ENCODE measurements at places on chromosomes 7 and 10. TPM values are rescaled to one million over a fixed set of nuclear protein-coding genes. Genes with fewer than 3 reads are reported as not detected.

The SPAM1 gene
- total RNA-seq = not detected

The HOXA2 gene
- total RNA-seq = 1.1 TPM

The CALHM1 gene
- total RNA-seq = not detected

The CRPPA gene
- 1.4 TPM for total RNA-seq

The TMEM176A gene
- not detected for total RNA-seq

The SHOC2 gene
- 19.3 TPM for total RNA-seq

The OR2F1 gene
- total RNA-seq = not detected

The CC2D2B gene
- not detected for total RNA-seq

The HIPK2 gene
- 17.0 TPM for total RNA-seq

The STAM gene
- 17.7 TPM for total RNA-seq

The EPHB4 gene
- total RNA-seq = 146 TPM

The SFRP5 gene
- not detected for total RNA-seq

The ZNF518A gene
- 4.9 TPM for total RNA-seq

The ANKRD1 gene
- total RNA-seq = 785 TPM

The MYL7 gene
- not detected for total RNA-seq

The PDAP1 gene
- total RNA-seq = 138 TPM

The RBP3 gene
- not detected for total RNA-seq

The CLDN4 gene
- total RNA-seq = 0.10 TPM

The RNLS gene
- 1.4 TPM for total RNA-seq

The ECHDC3 gene
- 20.0 TPM for total RNA-seq

The UBTD1 gene
- total RNA-seq = 29.5 TPM

The LIPN gene
- total RNA-seq = not detected

The FOXP2 gene
- total RNA-seq = 0.34 TPM

The LLCFC1 gene
- not detected for total RNA-seq

The LRRTM3 gene
- total RNA-seq = not detected

The CDC14C gene
- not detected for total RNA-seq

The DNAJC12 gene
- 0.39 TPM for total RNA-seq

The SPDYE2B gene
- total RNA-seq = not detected

The MAGI2 gene
- 0.84 TPM for total RNA-seq

The MOGAT3 gene
- total RNA-seq = not detected

The SLC13A4 gene
- not detected for total RNA-seq

The ADGRA1 gene
- not detected for total RNA-seq

The AMZ1 gene
- not detected for total RNA-seq

The ABCA13 gene
- 0.05 TPM for total RNA-seq

The STEAP4 gene
- total RNA-seq = not detected

The RAPGEF5 gene
- total RNA-seq = 56.5 TPM

The NUDT1 gene
- 44.4 TPM for total RNA-seq

The SLC39A12 gene
- total RNA-seq = not detected

The HOXA3 gene
- total RNA-seq = 11.0 TPM

The MYL10 gene
- total RNA-seq = not detected

The VWDE gene
- not detected for total RNA-seq

The ABCC2 gene
- total RNA-seq = 0.07 TPM

The RELN gene
- total RNA-seq = 27.9 TPM

The EMX2 gene
- not detected for total RNA-seq

The AHR gene
- total RNA-seq = 86.9 TPM

The ASAH2 gene
- 0.64 TPM for total RNA-seq

The GPNMB gene
- 1.3 TPM for total RNA-seq

The SPDYE2 gene
- total RNA-seq = not detected

The PARP12 gene
- total RNA-seq = 69.2 TPM

The ITGA8 gene
- 0.53 TPM for total RNA-seq

The ABI1 gene
- total RNA-seq = 44.2 TPM

The FBXL13 gene
- 0.87 TPM for total RNA-seq

The PTPN12 gene
- total RNA-seq = 31.8 TPM

The CNPY1 gene
- not detected for total RNA-seq

The TBX20 gene
- not detected for total RNA-seq

The SAP25 gene
- total RNA-seq = not detected

The CCDC146 gene
- 0.53 TPM for total RNA-seq
